ENCODE measurements at places on chromosomes 6 and 20.

DNA sequence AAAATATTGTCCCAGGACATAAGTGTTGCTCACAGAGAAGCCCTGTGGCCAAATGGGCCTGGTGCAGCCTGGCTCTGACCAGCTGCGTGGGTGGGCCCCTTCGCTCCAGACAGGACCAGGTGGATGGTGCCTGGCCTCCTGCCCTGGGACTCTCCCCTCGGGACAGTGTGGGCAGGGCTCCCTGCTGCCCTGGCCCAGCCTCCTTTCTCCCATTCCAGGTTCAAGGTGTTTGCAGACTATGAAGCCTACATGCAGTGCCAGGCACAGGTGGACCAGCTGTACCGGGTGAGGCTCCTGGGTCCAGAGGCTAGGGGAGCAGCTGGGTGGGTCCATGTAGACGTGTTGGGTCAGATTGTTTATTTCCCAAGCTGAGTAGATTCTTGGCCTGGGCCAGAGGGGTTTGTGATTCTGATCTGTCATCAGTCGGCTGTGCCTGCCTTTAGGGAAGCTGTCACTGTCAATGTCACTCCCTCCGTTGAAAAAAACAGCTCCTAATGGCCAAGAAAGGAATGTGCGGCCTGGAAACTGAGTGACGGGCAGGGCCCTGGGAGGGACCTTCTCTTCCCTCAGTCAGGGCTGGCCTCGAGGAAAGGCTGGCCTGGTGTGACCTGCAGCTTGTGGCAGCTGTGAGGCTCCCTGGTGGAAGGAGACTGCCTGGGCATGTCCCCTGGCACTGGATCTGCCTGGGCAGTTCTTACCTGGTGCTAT is 47.7 kb downstream of the PYGB start:
- no peak for DNase-seq

DNA sequence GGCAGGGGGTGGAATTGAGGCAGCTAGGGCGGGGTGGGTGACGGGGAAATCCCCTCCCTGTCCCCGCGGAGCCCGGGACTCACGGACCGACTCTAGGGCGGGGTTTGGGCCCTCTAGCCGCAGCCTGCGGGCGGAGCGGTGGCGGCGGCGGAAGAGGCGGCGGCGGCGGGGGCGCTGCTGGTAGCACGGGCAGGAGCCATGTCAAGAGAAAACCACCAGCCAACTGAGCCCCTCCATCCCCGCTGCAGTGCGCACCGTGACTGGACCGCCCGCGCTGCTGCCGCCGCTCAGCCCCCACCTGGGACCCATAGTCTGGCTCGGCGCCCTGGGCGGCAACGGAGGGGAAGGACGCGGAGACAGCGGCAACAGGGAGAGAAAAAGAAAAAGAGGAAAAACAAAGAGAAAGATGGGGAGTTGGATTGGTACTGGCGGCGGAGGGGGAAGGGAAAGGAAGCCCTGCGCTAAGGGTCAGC is 1.2 kb upstream of the C6orf62 start:
- DNase-seq = peak; percentile 65

DNA sequence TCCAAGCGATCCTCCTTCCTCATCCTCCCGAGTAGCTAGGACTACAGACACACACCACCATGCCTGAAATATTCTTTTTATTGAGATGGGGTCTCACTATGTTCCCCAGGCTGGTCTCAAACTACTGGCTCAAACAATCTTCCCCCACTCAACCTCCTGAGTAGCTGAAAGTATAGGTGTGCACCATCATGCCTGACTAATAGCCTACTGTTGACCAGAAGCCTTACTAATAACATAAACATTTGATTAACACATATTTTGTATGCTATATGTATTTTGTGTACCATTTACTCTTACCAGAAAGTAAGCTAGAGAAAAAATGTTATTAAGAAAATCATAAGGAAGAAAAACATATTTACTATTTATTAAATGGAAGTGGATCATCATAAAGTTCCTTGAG is 11.9 kb upstream of the WFDC10A start:
- no peak for DNase-seq

GRCh38 chr20:59471653-59472421 is 132.5 kb upstream of the PHACTR3 start:
- no peak for DNase-seq

DNA sequence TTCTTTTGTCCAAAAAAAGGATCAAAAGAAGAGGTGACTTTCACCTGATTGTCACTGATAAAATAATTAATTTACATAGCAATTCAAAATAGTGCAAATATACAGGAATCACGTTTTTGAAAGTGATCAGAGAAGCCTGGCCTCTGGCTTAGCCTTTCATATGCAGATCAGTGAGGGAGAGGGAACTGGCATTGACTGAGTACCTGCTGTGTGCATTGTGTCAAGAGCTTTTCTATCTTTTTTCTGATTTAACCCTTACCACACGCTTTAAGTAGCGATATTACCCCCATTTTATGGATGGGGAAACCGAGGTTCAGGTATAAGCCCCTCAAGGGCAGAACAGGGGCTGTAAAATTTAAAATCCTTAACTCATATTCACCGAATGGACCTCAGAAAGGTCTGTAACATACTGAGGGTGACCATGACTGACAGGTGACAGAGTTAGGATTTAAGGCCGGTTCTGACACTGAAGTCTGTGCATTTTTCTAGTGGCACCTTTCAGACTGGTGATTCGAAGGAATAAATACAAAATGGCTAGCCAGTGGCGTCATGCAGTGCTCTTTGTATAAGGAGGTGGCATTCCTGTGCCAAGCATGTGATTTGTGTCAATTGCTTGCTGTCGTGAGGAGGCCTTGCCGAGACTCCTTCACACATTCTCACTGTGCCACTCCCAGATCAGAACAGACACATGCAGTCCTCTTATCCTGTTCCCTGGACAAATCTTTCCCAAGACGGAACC is 310.2 kb downstream of the TSHZ2 start:
- no peak for DNase-seq

GRCh38 chr6:160398674-160399271 is 50.6 kb downstream of the SLC22A3 start:
- no peak for DNase-seq

DNA sequence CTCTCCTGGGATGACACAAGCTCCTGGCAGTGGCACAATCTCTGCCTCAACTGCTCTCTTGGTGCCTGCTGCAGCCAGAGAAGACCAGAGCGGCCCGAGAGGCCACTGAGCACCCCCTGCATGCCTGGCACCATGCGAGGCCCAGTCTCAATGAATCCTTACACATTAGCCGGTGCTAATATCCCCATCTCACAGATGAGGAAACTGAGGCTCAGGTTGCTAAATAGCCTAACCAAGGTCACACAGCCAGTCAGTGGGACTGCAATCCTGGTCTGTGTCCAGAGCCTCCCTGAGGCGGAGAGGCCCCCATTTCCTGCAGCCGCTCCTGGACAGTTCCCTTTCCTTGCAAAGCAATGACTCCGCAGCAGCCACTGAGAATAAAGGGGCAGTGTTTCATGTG is 81.2 kb downstream of the GRM4 start:
- no peak for DNase-seq

DNA sequence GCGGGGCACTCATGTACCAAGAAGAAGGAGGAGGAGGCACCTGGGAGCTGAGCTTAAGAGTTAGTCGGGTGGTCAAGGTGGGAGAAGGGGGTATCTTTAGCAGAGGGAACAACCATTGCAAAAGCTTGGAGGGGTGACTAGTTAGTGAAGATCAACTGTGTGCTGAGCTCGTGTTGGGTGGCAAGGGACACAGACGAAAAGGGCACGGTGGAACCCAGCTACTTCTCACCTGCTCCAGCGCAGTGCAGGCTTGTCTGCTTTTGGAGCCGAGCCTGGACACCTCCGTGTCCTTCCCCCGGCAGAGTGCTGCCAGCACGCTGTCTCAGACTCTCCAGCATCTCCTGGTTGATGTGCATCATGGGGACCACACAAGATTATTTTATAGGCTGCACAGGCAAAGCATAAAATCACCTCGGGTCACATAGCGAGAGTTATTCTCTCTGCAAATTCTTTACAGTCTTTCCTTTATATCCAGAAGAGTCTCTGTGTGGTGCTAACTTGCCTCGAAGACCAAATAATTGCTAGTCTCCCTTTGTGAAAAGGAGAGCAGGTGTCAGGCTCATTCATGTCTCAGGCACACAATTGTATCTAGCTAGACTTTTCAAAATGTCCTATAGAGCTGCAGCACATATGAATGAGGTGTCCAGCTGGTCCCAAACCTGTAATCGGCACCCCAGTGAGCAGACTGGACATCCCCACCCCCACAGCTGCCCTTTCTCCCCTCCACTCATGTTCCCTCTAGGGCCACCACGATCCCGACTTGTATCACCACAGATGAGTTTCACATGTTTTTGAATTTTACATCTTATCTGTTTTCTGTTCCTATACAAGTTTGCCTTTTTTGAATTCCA is 123.4 kb downstream of the CEBPB start:
- no peak for DNase-seq

DNA sequence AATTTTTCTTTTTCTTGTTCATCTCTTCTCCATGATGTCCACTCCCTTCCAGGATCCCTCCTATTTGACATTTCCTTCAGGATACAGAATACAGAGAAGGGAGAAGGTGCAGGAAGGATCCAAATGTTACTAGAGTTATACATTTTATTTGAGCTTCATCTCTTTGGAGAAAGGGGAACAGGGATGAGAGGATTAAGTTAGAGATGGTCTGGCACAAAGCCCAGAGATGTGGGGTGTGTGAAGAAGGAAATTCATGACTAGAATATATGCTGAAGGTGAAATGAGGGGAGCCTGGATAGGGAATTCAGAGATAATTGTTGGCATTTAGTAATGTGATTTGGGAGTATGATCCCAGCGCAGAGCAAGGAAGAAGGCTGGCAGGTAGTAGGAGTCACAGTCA is 22.5 kb upstream of the SRPK1 start:
- DNase-seq = no peak

GRCh38 chr6:112927641-112928320 is 580.7 kb downstream of the RFPL4B start:
- no peak for DNase-seq

DNA sequence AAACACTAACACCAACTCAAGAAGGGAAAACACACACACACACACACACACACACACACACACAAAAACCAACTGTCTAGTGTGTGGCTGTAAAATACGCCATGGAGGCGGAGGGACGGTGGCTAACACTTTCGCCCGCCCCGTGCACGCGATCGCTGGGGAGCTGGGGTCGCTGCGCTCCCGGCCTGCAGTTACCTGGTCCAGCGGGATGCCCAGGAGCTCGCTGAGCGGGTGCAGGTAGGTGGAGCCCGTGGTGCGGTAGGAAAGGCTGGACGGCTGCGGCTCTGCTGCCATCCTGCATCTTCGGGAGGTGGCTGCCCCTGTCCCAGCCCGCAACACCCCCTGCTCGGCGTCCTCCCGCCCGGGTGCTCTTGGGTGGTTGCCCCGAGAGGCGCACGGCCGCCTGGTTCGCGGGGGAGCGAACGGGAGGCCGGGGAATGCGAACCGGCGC is 303 bp downstream of the MBOAT1 start:
- DNase-seq = no peak

DNA sequence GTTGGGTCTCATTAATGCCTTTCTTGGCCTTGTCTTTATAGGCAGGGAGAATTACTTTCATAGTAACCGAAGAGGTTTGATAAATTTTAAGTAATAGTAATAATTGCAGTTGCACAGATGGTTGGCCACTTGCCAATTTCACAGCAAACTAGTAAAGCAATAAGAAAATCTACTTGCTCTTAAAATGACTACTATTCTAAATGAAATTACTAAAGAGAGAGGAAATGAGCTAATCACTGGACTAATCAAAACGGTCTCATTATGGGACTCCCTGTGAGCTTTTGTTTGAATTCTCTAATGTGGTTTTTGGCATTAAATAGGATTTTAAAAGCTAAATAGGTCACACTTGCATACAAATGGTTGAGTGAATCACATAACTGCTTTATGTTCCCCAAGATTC is 227.4 kb upstream of the PLN start:
- no peak for DNase-seq

GRCh38 chr20:46398963-46399362 is 7.5 kb downstream of the ELMO2 start:
- no peak for DNase-seq

GRCh38 chr6:15826814-15827318 is 164.0 kb upstream of the DTNBP1 start:
- DNase-seq = no peak

DNA sequence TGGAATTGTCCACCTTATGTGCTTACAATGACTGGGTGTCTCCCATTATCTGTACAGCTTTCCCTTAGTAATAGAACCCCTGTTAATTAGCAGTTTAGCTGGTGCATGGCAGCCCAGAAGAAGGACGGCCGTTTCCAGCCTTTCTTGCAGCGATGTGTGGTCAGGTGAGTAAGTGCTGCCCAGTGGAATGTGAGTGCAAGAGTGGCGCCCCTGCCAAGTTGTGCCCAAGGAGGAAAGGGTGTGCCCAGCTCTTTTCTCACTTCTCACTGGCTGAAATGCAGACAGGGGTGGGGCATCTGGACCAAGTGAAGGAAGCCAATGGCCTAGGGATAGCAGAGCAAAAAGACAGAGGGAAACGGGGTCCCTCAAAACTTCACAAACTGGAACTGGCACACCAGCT is 296.8 kb downstream of the PREX1 start:
- no peak for DNase-seq
